ENCODE measurements at places on chromosomes 1 and 21.

DNA sequence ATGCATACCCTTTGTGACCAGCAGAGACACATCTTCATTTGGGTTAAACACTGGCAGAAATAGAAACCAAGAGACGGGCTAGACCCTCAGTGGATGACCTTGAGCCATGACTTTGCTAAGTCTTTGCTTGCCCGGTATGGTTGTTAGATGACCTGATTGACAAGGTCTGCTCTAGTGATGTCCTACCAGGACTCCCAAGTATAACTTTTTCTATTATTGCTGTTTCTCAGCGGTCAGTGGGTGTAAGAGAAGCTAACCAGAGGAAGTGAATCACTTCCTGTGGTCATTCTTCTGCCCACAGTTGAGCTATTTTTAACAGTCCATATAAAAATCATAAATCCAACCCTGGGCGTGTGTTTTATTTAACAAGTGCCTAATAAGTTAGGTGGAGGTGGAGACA, 126.2 kb upstream of the ETS2 start:
- no peak for DNase-seq

GRCh38 chr1:14413819-14414490, 184.5 kb upstream of the KAZN start:
- no peak for DNase-seq

- no peak for DNase-seq
These were observed 11.7 kb downstream of the PDIK1L start for GRCh38 chr1:26122988-26123973.

GRCh38 chr1:184020855-184021254, 16.7 kb downstream of the COLGALT2 start:
- no peak for DNase-seq

DNA sequence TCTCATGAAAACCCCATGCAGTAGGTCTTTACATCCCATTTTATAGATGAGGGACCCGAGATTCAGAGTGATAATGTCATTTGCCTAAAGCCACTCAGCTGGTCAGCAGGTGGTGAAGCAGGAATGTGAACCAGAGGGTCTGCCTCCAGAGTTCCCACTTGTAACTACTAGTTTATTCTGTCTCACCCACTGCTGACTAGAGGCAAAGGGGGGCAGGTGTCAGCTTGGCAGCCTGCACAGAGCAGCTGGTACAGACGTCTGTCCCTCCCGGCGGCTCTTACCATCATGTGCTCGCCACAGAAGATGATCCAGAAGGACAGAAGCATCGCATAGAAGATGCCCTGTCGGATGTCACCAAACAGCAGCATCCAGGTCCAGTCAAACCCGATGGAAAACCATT, 82.4 kb downstream of the WLS start:
- DNase-seq, result no peak

DNA sequence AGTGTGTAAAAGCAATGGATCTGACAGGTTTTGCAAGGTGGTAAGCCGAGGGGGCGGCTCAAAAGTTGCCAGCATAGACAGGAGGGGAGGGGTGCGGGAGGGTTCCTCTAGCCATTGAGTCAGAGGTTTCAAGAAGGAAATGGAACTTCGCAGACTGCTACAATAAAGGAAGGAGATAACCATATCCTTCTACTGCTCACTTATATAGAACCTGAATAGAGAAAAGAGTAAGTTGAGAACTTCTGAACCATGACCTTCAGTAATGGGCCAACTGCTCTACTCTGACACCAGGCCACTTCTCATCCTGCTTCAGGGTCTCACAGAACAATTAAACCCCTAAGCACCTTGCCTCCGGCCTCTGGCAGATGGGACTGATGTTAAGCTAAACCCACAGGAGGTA, 26.3 kb upstream of the BCAR3 start:
- DNase-seq, result no peak

DNA sequence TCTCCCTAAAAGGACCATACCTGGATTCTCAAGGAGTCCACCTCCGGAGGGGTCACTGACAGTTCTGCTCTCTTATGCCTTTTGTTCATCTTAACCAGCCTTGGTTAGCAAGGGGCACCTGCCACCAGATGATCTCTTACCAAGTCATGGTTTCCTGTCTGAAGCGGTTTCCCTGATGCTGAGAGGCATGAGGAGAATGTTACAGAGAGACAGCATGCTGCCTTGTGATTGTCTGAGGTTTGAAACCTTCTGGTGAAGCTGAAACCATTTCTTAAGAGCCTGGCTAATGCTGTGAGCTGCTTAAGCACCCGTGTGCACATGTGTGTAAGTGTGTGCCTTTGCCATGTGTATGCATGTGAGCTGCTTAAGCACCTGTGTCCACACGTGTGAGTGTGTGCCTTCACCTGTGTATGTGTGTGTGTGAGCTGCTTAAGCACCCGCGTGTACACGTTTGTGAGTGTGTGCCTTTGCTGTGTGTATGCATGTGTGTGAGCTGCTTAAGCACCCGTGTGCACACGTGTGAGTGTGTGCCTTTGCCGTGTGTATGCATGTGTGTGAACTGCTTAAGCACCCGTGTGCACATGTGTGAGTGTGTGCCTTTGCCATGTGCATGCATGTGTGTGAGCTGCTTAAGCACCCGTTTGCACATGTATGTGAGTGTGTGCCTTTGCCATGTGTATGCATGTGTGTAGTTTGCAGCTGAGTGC, 136.4 kb upstream of the COL6A1 start:
- no peak for DNase-seq

DNA sequence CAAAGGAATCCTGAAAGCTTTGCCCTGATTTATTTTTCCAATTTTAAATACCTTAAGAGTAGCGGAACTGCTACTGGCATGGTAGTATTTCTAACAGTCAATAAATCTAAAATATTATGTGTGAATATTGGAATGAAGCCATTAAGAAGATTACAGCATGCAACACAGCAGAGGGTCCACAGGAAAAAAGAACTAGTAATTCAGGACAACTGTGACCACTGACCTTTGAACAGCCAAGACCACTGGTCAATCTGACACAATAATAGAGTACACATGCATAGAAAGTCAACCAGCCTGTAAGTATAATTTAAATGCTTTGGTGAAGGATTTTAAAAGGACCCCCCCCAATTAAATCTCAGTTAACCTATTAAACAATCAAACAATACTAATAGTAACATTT, 171.0 kb downstream of the DENND1B start:
- DNase-seq, result no peak

GRCh38 chr1:107110326-107110725, 30.5 kb upstream of the NTNG1 start:
- no peak for DNase-seq

DNA sequence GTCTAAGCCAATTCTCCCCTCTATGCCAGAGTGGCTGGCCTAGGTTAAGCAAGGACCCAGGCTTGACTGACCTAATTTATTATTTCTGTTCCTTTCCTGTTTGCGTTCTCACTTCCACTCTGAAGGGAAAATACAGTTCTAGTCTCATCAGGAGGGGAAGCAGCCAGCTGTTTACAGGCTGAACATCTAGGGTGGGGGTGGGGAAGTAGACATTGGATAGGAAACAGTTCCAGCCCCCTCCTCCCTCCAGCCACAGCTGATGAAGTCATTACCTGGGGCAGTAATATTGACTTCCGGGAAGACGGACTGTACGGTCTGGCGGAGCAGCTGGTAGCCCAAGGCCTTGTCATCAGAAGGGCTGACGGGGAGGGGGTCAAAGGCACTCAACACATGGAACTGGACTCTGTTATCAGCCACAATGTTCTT, 17.6 kb downstream of the PM20D1 start:
- DNase-seq, result no peak

DNA sequence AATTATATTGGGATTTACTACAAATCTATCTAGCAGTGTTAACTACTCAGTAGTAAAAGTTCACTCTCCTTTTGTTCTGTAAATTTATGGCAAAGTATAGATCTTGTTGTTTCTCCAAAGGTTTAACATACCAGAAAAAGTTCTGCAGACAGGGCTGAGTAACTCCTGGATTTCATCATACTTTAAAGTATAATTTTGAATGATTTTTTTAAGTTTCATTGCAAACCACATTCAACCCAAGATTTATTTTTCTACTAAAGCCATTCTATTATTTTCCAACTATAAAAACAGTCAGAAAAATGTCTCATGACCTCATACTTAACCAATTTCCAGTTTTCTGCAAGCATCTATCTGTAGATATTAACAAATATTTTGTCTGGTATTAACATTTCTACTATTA, 585.8 kb upstream of the ZRANB2 start:
- DNase-seq, result no peak

DNA sequence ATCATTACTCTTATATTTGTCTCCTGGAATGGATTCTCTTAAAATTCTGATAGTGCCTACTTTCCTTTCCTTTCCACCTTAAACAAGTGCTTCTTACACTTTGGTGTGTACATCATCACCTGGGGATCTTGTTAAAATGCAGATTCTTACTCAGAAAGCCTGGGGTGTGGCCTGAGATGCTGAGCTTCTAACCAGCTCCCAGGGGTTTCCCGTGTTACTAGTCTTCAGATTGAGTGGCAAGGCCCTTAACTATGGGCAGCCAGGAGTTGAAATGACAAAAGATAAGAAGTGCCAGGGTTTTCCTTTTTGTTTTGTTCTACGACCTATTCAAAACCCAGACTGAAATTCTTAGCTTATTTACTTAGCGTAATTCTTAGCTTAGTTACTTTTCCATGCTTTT, 159.2 kb downstream of the HFM1 start:
- DNase-seq, result no peak

DNA sequence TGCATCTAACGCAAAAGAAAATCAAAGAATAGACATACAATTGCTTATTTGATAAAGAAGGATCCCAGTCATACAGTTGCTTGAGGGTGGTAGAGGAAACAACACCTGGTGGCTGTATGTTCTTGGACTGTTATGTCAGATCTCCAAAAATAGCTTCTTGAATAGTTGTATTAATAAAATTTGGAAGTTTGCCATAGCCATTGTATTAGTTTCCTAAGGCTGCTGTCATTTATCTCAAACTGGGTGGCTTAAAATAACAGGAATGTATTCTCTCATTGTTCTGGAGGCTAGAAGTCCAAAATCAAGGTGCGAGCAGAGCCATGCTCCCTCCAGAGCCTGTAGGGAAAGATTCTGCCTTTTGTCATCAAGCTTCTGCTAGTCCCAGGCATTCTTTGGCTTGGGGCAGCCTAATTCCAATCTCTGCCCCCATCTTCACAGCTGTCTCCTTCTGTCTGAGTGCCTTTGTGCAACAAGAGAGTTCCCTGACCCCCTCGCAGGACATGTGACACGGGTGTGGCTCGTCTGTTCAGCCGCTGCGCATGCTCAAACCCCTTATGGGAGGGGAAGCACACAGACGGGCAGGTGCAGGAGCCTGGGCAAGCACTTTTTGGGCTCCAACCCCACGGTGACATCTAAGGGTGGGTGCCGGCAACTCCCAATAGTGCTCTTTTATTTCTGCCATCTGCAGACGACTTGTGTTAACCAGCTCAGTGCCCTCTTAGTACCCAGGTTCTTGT, 21.7 kb upstream of the GRIK1 start:
- no peak for DNase-seq

DNA sequence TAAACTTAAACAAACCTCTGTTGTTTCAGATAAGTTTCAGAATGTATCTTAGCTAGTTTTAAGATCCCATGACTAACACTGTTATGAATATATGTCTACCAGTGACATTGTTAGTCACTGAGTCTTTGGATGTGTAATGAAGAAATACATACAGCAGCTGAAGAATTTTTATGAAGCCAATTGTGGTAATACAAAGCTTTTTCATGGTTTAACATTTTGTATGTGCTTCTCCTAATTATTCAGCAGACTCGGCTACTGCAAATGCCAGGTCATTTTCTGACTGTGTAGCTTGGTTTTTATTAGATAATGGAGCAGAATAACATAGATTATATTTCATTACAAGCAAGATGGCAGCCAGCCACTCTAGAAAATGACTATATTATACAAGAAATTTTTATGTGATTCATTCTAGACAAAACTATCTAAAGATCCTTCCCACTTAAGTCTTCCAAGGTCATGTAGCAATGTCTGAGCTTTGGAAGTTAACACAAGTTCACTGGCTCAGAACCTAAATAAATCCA, 147.8 kb downstream of the TNFSF18 start:
- DNase-seq, result no peak

- DNase-seq, result no peak
These were observed 17.7 kb downstream of the TCP10L start for GRCh38 chr21:32567626-32568025.

- no peak for DNase-seq
These were observed 183.6 kb downstream of the NR5A2 start for GRCh38 chr1:200211157-200211556.

DNA sequence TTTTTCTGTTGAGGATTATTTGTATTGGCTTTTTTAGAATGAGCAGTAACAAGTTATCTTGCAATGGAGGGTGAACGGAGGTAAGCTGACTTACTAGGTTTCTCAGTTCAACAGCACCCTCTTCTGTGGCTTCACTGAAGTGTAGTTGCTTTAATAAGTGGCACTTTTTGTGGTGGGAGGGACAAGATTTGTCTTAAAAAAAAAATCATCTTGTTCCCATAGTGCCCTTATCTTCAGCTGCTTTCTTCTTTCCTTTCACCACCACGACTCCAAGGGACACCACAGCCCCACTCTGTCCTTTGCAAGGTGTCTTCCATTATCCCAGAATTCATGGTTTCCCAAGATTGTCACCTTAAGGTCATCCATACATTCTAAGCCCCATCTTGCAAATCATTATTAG, 92.9 kb downstream of the PIGK start:
- no peak for DNase-seq

GRCh38 chr1:154414606-154415005, 9.5 kb downstream of the IL6R start:
- no peak for DNase-seq

- no peak for DNase-seq
These were observed 72.6 kb downstream of the DTL start for GRCh38 chr1:212108187-212108586.

- no peak for DNase-seq
These were observed 38.6 kb upstream of the RBM15 start for GRCh38 chr1:110300412-110301085.

DNA sequence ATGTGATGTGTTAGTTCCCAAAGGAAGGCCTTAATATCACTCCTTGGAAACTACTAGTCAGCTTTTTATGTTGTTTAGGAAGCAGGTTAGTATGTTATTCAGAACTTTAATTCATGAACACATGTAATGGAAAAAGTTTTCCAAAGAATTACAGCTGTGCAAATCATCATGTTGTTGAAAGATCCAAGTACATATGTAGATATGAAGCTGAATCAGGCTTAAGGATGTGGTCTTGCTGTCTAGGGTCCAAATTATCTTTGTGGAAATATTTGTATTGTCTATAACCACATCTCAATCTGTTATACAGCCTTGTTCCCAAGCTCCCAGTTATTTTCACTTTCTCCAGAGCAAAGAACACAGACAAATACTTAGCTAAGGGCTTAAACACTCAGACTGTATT, 231.6 kb downstream of the TPR start:
- DNase-seq, result no peak

GRCh38 chr21:41378849-41379248, 17.0 kb downstream of the MX2 start:
- DNase-seq, result no peak

DNA sequence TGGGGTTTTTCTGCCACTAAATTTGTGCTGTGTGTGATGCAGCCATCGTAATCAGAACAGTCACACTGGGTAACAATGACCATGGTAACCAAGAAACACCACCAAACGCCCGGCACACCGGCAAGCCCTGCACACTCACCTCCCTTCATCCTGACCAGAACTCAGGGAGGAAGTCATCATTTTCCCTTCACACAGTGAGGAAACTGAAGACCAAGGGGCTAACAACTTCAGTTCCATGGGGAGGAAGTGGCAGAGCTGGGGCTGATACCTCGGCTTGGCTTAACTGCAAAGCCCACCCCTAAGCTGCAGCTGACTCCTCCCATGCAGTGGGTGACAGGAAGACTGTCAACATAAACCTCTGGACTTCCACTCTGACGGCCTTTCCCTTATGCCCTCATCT, 69.3 kb upstream of the BCAR3 start:
- DNase-seq, result no peak
